ENCODE measurements at places on chromosomes 12 and 14.

- DNase-seq: no peak
Observed at GRCh38 chr14:67955261-67955660, 135.7 kb downstream of the RAD51B start.

GRCh38 chr12:77578466-77579220 is 252.1 kb upstream of the NAV3 start:
- DNase-seq: no peak

GRCh38 chr12:21992823-21993222 is 51.6 kb upstream of the ABCC9 start:
- no peak for DNase-seq

DNA sequence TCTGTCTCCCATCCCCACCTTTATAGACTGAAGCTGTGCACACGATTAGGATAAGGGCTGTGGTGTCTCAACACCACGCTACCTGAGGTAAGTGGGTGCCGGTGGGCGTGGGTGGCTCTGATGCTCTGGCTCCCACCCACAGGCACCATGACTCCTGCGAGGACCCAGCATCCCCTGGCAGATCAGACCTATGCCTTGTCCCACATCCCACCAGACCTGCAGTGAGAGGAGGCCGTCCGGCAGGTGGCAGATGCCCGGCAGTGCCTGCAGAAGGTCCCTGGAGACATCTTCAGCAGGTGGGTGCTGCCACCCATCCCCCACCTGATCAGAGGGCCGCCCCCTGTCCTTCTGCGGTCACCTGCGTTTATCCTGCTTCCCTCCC is 104.4 kb upstream of the PRB2 start:
- DNase-seq: no peak

- peak; percentile 43 for DNase-seq
Observed at GRCh38 chr12:53938326-53939140, at the start of gene HOXC13. TSS of gene HOXC13 (plus strand) at chr12:53938831. CDS start at chr12:53938907, 76 bp downstream.

DNA sequence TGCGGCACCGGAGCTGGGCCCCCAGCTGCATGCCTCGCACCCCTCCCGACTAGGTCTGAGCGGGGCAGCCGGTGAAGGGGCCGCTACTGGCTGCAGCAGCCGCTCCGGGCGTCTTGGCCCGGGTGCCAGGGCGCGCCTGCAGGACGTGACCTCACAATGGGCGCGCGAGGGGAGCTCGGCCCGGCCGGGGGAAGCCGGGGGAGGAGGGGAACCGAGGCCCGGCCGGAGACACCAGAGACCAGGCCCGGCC is 353 bp downstream of the BAG5 start:
- DNase-seq: no peak

GRCh38 chr12:93772003-93772700 is 95.0 kb downstream of the CRADD start:
- DNase-seq: no peak

- no peak for DNase-seq
Observed at GRCh38 chr14:75554482-75554881, 23.9 kb upstream of the FLVCR2 start.

GRCh38 chr14:58288106-58288792 is 10.1 kb upstream of the ARID4A start:
- DNase-seq: no peak

DNA sequence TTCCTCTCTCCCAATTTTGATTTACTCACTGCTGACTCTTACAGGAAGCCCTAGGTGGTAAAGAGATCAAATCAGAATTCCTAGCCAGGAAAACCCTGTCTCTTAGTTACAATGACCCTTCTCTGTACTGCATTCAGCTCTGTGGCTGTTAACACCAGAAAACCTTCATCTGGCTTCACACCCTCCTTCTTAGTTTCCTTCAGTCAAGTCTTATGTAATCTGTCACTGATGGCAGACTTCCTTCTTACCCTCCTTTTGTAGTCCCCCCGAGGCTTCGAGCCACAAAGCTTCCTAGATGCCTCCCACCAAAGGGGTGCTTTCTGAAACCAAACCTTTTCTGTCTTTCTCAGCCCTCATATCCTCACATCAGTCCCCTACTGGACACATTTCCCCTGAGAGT is 16.5 kb downstream of the NGDN start:
- no peak for DNase-seq

DNA sequence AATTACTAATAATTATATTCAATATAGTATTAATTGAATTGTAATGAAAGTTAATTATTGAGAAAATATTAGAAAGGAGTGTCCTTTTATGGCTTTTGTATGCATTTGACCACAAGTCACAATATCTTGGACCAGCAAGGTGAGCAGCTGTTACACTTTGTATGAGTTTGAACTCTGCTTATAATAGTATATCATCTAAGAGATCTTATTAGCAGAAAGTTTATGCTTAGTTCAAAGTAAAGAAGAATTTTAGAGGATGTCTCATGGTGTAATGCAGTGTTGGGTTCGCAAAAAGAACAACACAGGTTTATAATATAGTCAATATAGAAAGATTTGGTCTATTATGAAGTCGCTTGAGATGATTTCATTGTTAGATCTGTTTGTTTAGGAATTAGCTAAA is 2.0 kb upstream of the TRIM9 start:
- no peak for DNase-seq

DNA sequence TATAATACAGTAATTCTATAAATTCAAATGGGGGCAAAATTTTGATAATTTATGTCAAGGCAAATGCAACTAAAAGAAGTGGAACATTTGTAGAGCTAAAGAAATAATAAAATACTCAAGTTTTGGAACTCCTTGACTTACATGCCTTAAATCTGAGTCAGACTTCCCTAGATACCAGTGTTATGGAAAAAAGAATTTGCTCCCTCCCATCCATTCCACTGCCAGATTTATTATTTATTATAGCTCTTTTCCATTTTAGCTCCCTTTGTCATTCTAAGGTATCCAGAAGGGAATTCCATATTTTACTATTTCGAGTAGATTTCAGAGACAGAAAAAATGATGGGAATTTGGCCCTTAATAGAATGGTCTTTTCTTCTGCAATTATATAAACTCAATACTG is 44.0 kb downstream of the RHOJ start:
- no peak for DNase-seq

- DNase-seq: no peak
Observed at GRCh38 chr14:53236708-53237107, 83.6 kb upstream of the DDHD1 start.

GRCh38 chr14:64417055-64417770 is 29.1 kb downstream of the MTHFD1 start:
- no peak for DNase-seq

DNA sequence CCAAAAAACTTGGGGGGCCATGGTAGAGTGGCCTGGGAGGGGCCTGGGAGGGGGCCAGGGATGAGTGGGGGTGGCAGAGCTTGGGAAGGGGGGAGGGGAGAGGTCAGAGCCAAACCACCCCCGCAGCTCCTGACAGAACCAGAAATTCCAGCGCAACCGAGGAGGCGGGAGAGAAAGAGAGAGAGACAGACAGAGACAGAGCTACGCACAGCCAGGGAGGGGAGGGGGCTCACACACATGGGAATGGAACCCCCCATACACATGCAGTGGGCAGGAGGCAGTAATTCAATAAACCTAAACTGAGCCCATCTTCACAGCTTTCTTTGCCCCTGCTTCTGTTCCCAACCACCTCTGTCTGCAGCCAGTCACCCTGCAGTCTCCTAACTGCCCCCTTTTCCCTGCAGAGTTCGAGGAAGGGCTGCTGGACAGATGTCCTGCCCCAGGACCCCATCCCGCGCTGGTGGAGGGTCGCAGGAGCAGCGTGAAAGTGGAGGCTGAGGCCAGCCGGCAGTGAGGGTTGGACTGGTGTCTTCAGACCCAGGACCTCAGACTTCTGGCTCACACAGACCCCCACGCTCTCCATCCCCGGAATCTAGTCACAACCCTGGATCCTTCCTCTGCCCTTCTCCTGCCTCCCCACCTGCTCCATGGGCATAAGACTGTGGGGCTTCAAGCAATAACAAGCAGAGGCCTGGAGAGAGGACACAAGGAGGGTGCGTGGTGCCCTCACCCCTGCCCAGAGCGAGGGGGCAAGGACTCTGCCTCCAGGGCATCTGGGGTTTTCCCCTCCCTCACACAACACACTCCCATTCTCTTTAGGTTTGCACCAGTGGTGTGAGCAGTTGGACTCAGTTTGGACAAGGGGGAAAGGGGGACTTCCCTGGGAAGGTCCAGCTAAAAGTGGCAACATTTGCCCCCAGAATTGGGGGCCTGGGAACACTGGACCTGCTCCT is 5.6 kb downstream of the NAB2 start:
- DNase-seq: no peak

- no peak for DNase-seq
Observed at GRCh38 chr14:101220921-101221510, 317.5 kb upstream of the RTL1 start.

DNA sequence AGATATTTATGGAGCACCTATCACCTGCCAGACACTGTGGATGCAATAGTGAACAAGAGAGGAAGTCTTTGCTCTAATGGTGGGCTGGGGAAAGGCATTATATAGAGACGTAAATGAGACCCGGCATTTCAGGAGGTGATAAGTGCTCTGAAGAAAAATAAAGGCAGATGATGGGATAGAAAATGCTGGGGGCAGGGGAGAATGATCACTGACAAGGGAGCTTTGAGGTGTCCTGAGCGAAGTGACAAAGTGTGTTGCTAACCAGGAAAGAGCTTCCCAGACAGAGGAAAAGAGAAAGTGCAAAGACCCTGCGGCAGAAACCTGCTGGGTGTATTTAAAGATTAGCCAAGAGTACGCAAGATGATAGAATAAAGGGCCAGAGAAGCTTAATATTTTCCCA is 1096.1 kb downstream of the BCL11B start:
- DNase-seq: no peak

GRCh38 chr12:53703756-53704155 is 23.5 kb downstream of the CALCOCO1 start:
- DNase-seq: no peak

DNA sequence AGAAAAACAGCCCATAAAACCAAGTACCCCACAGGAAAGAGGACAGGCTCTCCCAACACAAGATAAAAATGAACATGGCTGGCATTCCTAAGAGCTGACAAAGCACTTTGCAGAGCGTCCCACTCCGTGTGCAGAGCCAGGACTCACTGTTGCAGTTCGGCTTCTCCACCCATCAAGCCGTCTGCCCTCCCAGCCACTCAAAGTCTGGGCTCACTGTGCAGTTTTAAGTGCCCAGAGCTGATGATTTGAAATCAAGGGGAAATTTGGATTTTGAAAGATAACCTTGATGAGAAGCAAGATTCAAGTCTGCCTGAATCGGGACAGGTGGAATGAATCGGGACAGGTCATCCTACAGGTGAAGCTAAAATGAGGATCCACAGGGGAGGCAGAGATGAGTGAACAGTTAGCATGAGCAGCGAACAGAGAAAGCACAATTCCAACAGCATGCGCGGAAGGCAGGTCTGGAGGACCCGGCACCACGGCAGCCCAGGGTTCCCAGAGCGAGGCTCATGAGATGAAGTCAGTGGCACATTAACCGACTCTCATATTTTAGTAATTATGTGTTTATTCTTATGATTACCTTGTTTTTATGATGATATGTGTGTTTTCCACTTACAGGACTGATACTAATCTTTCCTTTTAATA is 39.8 kb upstream of the GPR68 start:
- DNase-seq: no peak

DNA sequence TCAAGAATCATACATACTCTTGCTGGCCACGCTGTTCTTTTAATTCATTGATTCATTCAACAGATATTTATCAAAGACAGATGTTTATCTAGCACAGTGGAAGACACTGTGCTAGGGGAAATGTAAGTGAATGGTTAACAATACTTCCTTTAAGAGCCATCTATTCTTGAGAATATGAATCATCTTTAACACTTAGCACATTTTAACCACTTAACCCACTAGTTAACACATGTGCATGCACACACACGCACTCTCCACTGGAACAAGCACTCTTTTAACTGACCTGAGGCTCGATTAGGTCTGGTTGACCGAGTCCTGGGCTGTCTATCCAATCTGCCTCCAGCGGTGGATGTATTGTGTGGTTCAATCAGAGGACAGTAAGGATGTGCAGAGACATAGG is 34.6 kb downstream of the LMNTD1 start:
- DNase-seq: no peak

GRCh38 chr12:130224613-130225012 is 62.3 kb downstream of the FZD10 start:
- no peak for DNase-seq

DNA sequence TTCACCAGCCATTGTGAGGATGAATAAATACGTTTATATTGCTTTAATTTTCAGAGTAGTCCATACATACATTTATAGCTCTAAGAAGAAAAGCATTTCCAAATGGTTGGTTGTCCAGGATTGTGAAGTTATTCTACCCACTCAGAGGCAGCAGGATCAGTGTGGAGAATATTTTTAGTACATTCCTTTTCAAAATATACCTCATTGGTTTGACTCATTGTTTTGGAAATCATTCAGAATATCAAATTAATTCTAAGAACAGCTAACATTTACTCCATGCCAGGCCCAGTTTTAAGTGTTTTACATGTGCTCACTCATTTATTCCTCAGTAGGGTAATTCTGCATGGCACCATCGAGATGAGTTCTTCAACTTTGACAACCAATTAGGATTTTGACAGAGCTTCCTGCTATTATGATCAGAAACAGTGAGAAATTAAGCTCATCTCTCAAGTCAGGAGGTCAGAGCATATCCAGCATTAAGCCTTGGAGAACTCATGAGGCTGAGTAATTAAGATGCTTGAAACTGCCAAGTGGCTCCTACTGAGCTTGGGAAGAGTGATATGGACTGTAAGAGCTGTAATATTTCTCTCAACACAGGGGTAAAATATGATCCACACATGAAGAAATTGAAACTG is 153.3 kb upstream of the CLEC14A start:
- no peak for DNase-seq

- no peak for DNase-seq
Observed at GRCh38 chr12:112988224-112988623, 9.9 kb downstream of the OAS2 start.
